ENCODE measurements at places on chromosomes 1 and 21. TPM values are rescaled to one million over a fixed set of nuclear protein-coding genes. Genes with fewer than 3 reads are reported as not detected.

GRCh38 chr21:33058527-33058926, 11.4 kb upstream of the OLIG1 start:
- no peak overlapping the region for H3K4me3 ChIP-seq
- DNase-seq = no peak
- peaks cover 60% of the 10 kb centered on the region for H3K27me3 ChIP-seq

GRCh38 chr1:26887125-26887524, 3.0 kb downstream of the GPN2 start:
- DNase-seq = no peak
- H3K27ac ChIP-seq = peak overlapping the region; percentile 41

DNA sequence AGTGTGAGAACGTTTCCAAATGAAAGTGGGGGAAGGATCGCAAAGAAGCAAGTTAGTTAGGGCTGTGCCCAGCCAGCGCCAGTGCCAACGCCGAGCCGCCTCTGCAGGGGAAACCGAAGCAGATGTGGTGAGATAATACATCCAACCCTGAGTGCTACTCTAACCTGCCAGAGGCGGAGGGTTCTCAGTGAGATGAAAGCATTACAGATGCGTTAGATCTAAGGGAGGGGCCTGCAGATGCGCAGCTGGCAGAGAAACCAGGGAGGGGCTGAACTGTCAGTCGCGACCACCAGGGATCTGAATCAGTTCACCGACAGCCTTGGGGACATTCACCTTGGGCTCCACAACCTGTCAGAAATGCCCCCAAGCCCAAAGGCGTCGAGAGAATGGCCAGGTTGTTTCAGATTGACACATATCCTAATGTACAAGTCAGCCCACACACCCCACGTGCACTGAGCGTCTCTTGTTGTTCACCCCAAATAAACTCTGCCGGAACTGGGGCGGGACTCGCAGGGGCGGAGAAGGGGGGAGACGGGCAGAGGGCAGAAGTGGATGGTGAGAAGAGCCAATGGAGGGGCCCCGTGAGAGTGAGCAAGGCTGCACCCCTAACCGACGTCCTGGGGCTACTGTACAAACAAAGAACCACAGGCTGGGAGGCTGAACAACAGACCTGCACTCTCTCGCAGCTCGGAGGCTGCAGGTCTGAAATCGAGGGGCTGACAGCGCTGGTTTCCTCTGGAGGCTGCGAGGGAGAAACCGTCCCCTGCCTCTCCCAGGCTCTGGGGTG, 8.7 kb upstream of the UMODL1 start:
- no peak overlapping the region for H3K27ac ChIP-seq
- no peak for DNase-seq
- H3K4me1 ChIP-seq = peaks cover 14% of the 10 kb centered on the region
- H3K36me3 ChIP-seq = no peaks in the 10 kb centered on the region

- H3K4me3 ChIP-seq = no peak overlapping the region
- H3K4me1 ChIP-seq = peaks cover 22% of the 10 kb centered on the region
- no peaks in the 10 kb centered on the region for H3K27me3 ChIP-seq
- H3K27ac ChIP-seq = no peak overlapping the region
- DNase-seq = no peak
These were observed 161.0 kb downstream of the PLXNA2 start for GRCh38 chr1:208083016-208083714.

GRCh38 chr1:226082959-226083301, 20.4 kb downstream of the H3-3A start:
- H3K27me3 ChIP-seq = no peaks in the 10 kb centered on the region
- no peak for DNase-seq
- H3K4me3 ChIP-seq = peak overlapping the region; percentile 95
- H3K36me3 ChIP-seq = no peaks in the 10 kb centered on the region
- peak overlapping the region; percentile 90 for H3K27ac ChIP-seq

Gene OR2L5
- total RNA-seq = not detected

Gene KIF21B
- 0.63 TPM for total RNA-seq

Gene OR10Z1
- total RNA-seq = not detected

DNA sequence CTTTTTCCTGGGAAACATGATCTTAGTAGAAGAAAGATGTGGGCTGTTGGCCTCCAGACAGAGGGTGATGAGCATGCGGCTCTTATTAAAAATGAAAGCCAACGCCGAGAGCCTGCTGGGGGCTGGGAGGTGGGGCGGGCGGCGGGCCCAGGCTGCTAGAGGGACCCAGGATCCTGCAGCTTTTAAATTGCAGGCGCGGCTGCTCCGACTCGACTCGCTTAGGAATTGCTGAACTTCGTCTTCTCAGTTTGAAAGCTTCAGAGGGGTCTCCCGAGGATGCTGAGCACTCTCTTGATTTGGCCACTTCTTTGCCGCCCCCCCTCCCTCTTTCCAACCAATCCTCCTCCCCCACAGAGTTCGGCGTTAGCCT, 1.2 kb downstream of the AGPAT3 start:
- peak overlapping the region; percentile 77 for H3K27ac ChIP-seq
- peaks cover 26% of the 10 kb centered on the region for H3K4me1 ChIP-seq
- peaks cover 9% of the 10 kb centered on the region for H3K36me3 ChIP-seq
- H3K4me3 ChIP-seq = peak overlapping the region; percentile 78
- DNase-seq = no peak

GRCh38 chr1:109361069-109361468, 36.6 kb downstream of the SORT1 start:
- H3K4me1 ChIP-seq = peaks cover 15% of the 10 kb centered on the region
- H3K27ac ChIP-seq = no peak overlapping the region
- peaks cover 13% of the 10 kb centered on the region for H3K36me3 ChIP-seq
- no peak overlapping the region for H3K4me3 ChIP-seq
- H3K27me3 ChIP-seq = no peaks in the 10 kb centered on the region

Gene TDRD5
- not detected for total RNA-seq

Gene GPR25
- not detected for total RNA-seq

All from osteocyte (in vitro differentiated cells).